ENCODE measurements at places on chromosomes 1 and 21. TPM values are rescaled to one million over a fixed set of nuclear protein-coding genes. Genes with fewer than 3 reads are reported as not detected.
A peak's percentile ranks its signal among the peaks of the same experiment; 100 is the strongest.

KCNT2 gene
- 0.33 TPM for total RNA-seq

KCNK1 gene
- 35.6 TPM for total RNA-seq

DNM3 gene
- total RNA-seq, result 3.0 TPM

HCRTR1 gene
- total RNA-seq, result not detected

CAMK1G gene
- not detected for total RNA-seq

DAB1 gene
- not detected for total RNA-seq

LCE2B gene
- total RNA-seq, result not detected

SYNJ1 gene
- total RNA-seq, result 5.5 TPM

AADACL4 gene
- not detected for total RNA-seq

KRTAP11-1 gene
- not detected for total RNA-seq

NBPF19 gene
- 29.0 TPM for total RNA-seq

NPHS2 gene
- not detected for total RNA-seq

RGS7 gene
- total RNA-seq, result not detected

ELAVL4 gene
- not detected for total RNA-seq

SAMSN1 gene
- not detected for total RNA-seq

DTL gene
- 24.6 TPM for total RNA-seq

OR2AK2 gene
- total RNA-seq, result 0.33 TPM

OR2M7 gene
- total RNA-seq, result not detected

DNA sequence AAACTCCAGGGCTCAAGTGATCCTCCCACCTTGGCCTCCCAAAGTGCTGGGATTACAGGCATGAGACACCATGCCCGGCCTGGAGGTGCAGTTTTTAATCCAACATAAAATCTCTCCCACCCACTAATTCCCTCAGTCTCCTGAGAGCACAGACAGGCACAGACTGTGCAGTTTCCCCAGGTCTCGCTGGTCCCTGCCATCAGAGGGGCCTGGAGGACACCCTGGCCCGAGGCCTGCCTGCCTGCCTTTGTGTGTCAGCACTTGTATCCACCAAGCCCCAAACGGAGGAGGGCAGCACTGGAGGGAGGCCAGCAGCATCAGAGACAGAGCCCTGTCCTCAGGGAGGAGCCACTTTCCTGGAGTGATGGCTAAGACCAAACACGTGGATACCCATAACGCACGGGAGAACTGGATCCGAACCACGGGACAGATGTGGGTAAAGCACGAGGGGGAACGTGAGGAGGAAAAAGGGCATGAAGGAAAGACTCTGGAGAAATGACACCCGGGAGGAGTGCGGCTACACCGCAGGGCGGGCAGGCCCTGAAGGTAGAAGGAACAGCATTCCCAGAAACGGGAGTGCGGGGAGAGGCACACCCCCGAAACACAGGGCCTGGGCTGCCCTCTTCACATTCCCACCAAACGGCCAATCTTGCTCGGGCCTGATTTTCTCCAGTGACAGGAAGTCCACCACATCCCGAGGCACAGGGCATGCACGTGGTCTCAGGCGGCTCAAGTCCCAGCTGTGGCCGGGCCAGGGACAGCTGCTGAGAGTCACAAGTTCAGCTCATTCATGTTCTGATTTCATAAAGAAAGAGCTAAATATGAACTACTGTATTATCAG, 29.7 kb downstream of the NPHP4 start:
- DNase-seq, result no peak

DNA sequence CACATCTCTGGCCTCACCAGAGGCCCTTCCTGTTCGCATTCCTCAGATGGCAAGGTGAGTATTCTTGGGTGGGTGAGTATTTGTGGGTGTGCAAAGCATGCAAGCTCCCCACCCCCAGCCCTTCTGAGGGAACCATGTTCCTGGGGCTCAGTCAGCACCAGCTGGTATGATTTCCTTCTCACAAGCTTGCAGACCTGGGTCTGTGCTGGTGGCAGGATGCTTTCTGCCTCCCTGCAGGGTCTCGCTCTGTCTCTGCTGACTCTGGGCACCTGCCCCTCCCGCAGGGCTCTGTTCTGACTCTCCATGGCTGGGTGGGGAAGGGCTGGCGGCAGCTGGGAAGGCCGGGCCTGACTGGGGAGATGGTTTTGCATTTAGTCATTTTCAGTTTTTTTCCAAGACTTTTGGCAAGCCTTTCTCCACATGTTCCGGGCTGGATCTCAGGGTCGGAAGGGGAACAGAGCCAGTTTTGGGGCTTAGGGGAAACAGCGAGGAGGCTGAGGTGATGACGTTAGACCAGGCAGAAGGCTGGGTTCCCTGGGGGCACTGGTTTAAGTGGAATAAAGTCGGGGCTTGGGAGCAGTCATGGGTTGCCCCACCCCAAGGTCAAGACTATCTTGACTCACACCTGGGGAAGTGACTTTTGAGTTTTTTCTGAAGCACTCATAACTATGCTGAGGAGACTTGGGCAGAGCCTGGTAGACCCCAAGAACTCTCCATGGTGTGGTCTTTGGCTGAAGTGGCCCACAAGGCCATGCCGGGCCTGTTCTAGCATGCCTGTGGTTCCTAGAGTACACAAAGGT, 6.2 kb downstream of the RASSF5 start:
- DNase-seq, result peak; percentile 94

- DNase-seq, result no peak
These were observed 9.1 kb downstream of the SYT2 start for GRCh38 chr1:202701200-202701599.

DNA sequence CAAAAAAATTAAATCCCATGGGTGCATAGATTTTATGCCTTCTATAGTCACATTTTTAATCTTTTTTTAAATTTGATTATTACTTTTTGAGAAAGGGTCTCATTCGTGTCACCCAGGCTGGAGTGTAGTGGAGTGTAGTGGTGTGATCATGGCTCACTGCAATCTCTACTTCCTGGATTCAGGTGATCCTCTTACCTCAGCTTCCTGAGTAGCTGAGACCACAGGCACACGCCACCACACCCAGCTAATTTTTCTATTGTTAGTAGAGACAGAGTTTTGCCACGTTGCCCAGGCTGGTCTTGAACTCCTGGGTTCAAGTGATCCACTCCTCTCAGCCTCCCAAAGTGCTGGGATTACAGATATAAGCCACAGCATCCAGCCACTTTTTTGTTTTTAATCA, 10.4 kb downstream of the CBR3 start:
- no peak for DNase-seq

GRCh38 chr21:14956807-14957206, 108.0 kb downstream of the NRIP1 start:
- no peak for DNase-seq

DNA sequence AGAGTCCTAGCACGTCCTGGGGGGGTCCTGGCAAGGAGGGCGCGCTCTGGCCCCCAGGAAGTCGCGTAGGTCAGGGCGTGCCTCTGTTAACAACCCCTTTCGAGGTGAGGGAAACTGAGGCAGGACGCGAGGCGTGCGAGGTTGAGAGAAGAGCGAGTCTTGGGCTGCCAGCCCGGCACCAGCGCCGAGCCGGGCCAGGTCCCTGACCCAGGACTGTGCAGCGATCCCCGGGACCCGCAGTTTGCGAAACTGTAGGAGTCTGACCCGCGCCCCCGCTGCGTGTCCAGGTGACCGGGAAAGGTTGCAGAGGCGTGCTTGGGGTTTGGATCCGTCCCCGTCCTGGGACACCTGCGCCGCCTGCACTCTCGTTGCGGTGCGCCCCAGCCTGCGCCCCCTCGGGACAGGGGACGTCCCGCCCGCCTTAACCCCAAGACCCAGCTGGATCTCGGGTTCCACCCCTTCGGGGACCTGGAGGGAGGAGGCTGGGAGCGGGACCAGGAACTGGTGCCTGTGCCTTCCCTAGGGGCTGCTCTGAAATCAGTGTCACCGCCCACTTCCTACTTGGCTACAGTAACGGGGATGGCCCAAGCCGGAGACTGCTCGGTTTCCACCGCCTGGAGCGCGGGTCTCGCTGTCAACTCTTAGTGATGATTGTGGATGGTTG, 493 bp downstream of the DISC1 start:
- DNase-seq, result no peak

DNA sequence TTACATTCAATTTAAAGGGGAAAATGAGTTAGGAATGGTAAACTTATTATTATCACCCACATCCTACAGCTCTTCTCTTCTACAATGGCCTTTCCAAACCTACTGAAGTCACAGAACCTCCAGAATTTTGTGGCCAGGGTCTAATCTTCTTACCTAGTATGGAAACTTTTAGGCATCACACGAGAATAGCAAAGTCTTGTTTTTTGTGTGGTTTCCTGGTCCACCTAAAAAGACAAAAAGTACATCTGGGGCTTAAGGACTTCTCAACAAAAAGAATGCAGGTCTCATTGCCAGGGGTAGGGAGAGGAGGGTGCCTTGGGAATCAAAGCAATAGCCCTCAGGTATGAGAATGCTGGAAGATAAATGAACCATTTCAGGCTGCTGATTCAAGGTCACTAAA, 345.3 kb downstream of the LMX1A start:
- DNase-seq, result no peak

DNA sequence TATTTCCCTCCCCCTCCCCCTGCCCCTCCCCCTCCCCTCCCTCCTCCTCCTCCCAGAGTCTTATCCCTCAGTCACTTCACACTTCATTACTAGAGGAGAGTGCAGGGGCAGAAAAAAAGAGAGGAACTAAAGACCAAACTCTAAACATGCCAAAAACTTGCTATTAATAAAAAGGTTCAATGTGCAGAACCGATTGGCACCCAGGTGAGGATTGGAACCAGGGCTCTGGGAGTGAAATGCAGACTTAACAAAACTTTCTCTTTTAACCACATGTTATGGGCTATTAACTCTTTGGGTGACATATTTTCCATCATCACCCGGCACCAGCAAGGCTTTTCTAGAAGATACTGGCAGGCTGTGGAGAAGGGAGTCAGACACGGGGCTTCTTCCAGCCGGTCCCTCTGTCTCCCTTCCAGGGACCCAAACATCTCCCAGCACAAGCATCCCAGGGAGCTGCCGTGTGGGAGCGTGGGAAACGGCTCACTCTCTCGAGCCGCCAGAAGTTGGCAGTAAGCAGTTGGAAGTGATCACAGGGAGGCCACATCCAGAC, 13.6 kb downstream of the NID1 start:
- no peak for DNase-seq

- DNase-seq, result peak; percentile 66
These were observed at the start of gene TMEM63A for GRCh38 chr1:225881959-225882693. TSS of gene TMEM63A (minus strand) at chr1:225882380. CDS start at chr1:225877580, 4,800 bp downstream.

GRCh38 chr1:3584915-3585314, 26.4 kb downstream of the MEGF6 start:
- no peak for DNase-seq

DNA sequence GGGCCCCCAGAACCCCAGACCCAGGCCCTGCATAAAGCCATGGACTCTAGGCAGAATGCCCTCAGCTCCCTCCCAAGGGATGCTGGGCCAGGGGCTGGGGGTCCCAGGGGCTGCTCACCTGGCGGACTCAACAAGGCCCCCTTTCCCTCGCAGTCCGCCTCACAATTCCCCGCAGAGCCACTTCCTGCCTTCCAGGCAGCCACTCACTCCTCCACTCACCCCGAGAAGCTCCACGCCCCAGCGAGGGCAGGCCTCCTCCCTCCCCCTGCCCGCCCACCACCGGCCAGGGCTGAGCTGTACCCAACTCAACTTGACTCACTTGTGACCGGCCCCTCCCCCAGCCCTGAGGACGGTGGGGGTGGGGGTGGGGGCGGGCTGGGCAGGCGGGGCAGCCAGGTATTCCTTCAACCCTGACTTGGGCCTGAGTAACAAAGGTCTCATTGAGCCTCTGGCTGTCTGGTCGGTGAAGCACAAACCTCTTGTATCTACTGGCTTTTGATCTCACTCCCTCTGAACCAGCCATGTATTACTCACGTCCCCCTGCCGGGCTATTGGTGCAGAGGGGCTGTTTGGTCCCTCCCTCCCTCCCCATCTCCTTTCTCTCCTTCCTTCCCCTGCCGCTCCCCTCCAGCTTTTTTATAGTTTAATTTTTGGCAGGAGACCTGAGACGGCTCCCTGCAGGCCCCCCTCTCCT, 5.9 kb downstream of the BLACAT1 start:
- peak; percentile 98 for DNase-seq

- DNase-seq, result no peak
These were observed 35.1 kb downstream of the FRRS1 start for GRCh38 chr1:99731384-99731783.

- DNase-seq, result no peak
These were observed 8.2 kb downstream of the TTC13 start for GRCh38 chr1:230970432-230970831.

DNA sequence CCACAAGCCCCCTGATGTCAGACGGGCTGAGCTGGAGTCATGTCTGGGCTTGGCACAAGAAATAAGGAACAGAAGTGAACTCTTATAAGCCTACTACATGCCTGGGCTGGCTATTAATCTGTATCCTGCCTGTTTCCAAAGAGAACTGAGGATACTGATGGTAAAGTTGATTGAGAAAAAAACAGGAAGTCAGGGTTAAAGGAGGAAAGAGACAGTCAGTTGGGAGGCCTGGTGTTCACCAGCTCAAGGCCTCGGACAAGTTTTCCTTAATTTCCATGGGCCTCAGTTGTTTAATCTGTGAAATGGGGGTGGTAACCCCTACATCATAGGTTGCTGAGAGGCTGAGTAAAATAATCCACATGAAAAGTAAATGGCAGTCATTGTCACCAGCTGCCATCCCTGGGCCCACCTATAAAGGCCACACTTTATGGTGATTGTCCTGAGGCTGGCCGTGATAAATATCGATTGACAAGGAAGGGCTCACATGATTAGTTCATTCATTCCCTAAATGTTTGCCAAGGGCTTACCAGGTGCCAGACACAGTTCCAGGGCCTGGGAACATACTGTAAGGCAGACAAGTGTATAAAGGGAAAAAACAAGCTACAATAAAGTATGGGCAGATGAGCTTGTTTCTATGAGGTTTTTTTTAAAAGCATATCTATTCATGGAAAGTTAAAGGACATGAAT, 2.8 kb downstream of the ALDH4A1 start:
- DNase-seq, result no peak

- no peak for DNase-seq
These were observed 40.3 kb downstream of the PTPN14 start for GRCh38 chr1:214510914-214511638.

DNA sequence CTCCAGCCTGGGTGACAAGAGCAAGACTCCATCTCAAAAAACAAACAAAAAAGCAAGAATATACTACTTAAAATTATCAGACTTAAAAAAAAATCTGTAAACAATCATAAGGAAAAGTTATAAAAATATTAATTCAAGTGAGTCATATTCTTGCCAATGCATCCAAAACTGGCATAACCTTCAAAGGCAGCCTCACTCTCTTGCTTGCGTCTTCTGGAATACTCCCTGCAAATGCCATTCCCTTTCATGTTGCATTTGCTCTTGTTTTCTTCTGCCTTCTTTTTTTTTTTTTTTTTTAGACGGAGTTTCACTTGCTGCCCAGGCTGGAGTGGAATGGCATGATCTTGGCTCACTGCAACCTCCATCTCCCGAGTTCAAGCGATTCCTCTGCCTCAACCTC, 32.2 kb upstream of the ZBTB8A start:
- DNase-seq, result no peak

- DNase-seq, result no peak
These were observed 135.3 kb upstream of the VANGL1 start for GRCh38 chr1:115506518-115506917.

Measured in mammary epithelial cell (primary cell).